Lower leg skin (tissue), 4 donors: ENCODE measurements at places on chromosomes 4 and X.

GRCh38 chr4:10529291-10530136 is 72.3 kb upstream of the ZNF518B start:
- DNase-seq = no peak

DNA sequence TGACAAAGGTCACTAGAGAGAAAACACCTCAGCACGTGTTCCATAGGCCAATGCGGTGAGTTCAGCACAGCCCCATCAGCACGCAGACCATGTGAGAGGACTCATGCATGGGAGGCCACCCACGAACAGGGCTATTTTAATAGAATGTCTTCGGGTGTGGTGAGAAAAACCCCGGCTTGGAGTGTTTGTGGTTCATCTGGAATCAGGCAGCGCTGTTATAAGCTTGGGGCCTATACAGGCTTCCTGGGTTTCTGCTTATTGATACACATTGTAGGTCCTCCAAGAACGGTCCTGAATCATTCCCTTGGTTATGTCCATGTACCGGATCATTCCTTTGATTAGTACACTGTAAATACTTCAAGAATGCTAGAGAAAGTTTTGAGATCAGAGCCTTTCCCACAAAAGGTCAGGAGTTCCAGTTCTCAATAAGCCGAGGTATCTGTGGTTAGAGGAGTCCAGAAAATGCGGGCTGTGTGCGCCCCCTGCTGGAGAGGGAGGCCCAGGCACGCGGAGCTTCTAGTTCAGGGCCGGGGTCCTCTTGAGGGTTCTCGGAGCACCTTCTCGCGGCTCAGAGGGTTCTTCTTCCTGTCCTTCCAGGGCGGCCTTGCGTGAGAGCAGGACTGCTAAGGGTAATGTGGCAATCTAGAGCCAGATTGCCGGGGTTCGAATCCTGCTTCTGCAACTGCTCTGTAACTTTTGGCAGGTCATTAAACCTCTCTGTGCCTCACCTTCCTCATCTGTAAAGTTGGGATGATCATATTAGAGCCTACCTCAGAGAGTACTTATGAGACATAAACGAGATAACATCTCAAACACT is 51.8 kb downstream of the TLR10 start:
- peak; percentile 96 for DNase-seq

GRCh38 chr4:108213308-108213707 is 44.6 kb upstream of the LEF1 start:
- no peak for DNase-seq

DNA sequence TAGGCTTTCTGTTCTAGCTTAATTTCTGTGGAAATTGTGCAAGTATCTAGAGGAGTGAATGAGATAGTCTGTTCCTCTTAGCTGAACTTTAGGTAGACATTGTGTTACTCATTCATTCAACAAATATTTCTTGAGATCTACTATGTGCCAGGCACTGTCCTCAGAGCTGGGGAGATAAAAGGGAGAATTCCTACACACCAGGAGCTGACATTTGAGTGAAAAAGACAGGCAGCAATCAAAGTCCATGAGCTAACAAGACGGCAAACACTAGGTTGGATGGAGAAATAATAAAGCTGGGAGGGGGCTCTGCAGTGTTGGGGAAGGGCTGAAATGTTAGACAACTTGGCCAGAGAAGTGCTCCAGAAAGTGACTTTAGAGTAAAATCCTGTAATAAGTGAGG is 80.1 kb downstream of the MED28 start:
- no peak for DNase-seq

- no peak for DNase-seq
Measured at GRCh38 chr4:91118597-91118996, 991.4 kb downstream of the CCSER1 start.

GRCh38 chr4:34939073-34939472 is 1305.2 kb downstream of the ARAP2 start:
- no peak for DNase-seq

DNA sequence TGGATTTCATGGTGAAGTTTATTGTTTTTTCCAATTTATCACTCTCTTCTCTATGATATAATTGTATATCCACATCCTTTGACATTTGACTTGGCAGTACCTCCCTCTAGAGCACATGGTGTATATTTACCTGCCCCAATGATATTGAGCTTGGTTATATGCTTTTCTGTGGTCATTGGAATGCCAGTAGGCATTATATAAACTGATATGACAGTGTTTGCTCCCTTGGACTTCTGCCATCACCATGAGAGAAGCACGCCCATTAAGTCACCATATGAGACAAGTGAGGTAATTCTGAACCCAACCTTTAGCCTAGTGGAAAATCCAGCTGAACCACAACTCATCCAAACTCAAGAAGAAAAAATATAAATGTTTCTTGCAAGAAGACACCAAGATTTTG is 2761.5 kb downstream of the ARAP2 start:
- DNase-seq = no peak

DNA sequence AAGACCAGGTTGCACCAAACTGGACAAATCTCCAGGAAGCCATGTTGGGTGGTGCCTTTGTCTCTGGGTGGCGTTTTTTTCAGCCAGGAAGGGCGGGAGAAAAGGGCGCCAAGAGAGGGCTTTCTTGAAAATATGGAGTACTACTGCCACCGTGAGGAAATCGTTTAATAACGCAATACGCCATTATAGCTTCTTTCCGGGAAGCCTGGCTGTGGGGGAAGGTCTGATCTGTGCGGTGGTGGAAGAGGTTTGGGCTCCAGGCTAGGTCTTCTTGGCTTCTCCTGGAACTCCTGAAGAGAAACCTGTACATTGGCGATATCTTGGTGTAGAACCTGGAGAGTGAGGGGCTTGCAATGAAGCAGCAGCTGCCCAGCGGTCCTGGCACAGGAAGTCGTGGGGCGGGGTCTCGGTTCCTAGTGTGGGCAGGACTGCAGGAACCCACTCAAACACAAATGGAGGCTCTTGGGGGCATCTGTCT is 202.7 kb downstream of the OR13H1 start:
- DNase-seq = no peak

GRCh38 chr4:112321776-112322684 is 24.9 kb downstream of the ALPK1 start:
- DNase-seq = peak; percentile 87

DNA sequence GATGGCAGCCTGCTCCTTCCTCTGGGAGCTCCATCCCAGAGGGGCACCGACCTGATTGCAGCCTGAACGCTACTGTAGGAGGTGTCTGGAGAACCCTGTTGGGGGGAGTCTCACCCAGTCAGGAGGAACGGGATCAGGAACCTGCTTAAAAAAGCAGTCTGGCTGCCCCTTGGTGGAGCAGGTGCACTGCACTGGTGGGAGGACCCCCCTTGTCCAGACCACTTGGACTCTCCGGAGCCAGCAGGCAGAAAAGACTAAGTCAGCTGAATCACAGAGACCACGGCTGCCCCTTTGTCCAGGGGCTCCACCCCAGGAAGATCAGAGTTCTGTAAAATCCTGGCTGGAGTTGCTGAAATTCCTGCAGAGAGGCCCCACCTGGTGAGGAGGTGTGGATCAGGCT is 67.3 kb upstream of the MAGEB18 start:
- no peak for DNase-seq

DNA sequence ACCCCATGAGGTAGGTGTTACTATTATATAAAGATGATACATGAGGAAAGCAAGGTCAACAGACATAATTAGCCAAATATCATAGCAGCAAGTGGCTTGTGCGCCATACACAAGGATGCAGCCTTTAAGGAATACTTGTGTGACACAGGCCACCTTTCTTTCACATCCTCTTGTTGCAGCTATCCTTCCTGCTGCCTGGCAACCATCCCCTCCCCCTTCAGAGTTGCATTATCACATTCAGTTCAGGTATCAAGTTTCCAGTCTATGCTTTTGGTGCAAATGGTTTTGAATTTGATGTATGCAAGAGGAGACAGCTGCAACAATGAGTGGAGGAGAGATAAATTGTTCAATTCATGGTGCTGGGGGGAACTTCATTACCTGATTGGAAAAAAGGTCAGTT is 6.4 kb downstream of the ZCCHC18 start:
- DNase-seq = no peak
